Liver (tissue), 10 donors: ENCODE measurements at places on chromosomes 3 and 15. TPM values are rescaled to one million over a fixed set of nuclear protein-coding genes. Genes with fewer than 3 reads are reported as not detected.

Gene CPNE4
- 0.03 TPM for polyA plus RNA-seq

Gene BTBD1
- 8.6 TPM for polyA plus RNA-seq

Gene CLDN18
- polyA plus RNA-seq = 0.06 TPM

Gene KCNAB1
- 0.76 TPM for polyA plus RNA-seq

Gene GOLGA6L9
- polyA plus RNA-seq = 1.0 TPM

Gene SMCO1
- polyA plus RNA-seq = not detected

Gene STRA6
- polyA plus RNA-seq = not detected

Gene SNX22
- polyA plus RNA-seq = 3.7 TPM

Gene ABHD2
- 58.8 TPM for polyA plus RNA-seq

Gene SLC6A20
- polyA plus RNA-seq = 0.10 TPM

Gene TRH
- polyA plus RNA-seq = not detected

Gene BHLHE40
- 18.7 TPM for polyA plus RNA-seq

Gene GABRR3
- not detected for polyA plus RNA-seq

Gene INKA1
- polyA plus RNA-seq = 1.2 TPM

Gene ACKR2
- 7.3 TPM for polyA plus RNA-seq

Gene SEMA5B
- 0.20 TPM for polyA plus RNA-seq

Gene GPR149
- polyA plus RNA-seq = not detected

Gene SAXO2
- 0.36 TPM for polyA plus RNA-seq

Gene CMTM7
- polyA plus RNA-seq = 4.0 TPM

Gene ALDH1A3
- 1.1 TPM for polyA plus RNA-seq

Gene CSNK1G1
- polyA plus RNA-seq = 3.2 TPM

Gene CPLX3
- polyA plus RNA-seq = not detected

Gene LMAN1L
- polyA plus RNA-seq = not detected

Gene PCSK6
- polyA plus RNA-seq = 94.8 TPM

Gene FBXO45
- 2.4 TPM for polyA plus RNA-seq

Gene SECISBP2L
- 13.8 TPM for polyA plus RNA-seq
